ENCODE measurements at places on chromosomes 6 and 20. TPM values are rescaled to one million over a fixed set of nuclear protein-coding genes. Genes with fewer than 3 reads are reported as not detected.

GRCh38 chr20:430091-430999 lies 22.2 kb downstream of the RBCK1 start:
- DNase-seq: no peak

DNA sequence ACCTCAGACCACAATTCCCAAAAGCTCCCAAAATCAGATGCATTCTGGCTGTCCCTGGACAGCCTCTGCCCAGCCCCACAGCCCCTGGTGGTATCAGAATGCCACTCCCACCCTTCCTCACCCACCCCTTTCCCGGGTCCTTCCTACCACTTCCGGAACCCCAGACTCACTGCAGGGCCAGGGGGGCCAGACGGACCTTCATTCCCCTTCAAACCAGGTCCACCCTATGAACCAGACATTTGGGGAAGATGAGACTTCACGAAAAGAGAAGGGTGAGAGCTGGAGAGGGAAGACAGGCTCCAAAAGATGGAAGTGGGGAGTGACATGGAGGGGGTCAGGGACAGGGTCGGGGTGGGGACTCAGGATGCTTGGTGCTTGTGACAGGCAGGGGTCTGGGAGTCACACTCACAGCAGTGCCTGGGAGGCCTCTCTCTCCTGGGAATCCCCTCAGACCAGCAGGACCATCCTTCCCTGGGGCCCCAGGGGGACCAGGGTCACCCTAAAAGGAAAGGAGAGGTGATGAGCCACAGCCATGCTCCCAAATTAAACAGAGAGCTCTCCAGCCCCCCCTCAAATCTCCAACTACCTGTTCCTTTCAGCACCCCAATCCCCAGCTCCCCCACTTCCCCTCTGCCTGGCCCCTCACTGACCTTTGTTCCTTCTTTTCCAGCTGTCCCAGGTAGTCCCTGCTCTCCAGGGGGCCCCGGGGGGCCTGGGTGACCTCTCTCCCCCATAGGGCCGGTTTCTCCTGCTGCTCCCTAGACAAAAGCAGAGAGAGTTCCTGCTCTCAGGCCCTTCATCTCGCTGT lies 20.2 kb downstream of the COL11A2 start:
- no peak for DNase-seq

Gene SPAG4
- 5.7 TPM for total RNA-seq

Gene GLP1R
- not detected for total RNA-seq

GRCh38 chr20:63265891-63266515 lies 6.6 kb upstream of the ARFGAP1 start:
- no peak for DNase-seq

Gene YTHDF1
- 41.2 TPM for total RNA-seq

- DNase-seq: peak; percentile 35
Observed at GRCh38 chr20:52379723-52380336, 188.3 kb upstream of the ZFP64 start.

- DNase-seq: no peak
Observed at GRCh38 chr6:5211492-5211891, 49.3 kb downstream of the LYRM4 start.

- no peak for DNase-seq
Observed at GRCh38 chr6:7697820-7698623, 27.9 kb upstream of the BMP6 start.

DNA sequence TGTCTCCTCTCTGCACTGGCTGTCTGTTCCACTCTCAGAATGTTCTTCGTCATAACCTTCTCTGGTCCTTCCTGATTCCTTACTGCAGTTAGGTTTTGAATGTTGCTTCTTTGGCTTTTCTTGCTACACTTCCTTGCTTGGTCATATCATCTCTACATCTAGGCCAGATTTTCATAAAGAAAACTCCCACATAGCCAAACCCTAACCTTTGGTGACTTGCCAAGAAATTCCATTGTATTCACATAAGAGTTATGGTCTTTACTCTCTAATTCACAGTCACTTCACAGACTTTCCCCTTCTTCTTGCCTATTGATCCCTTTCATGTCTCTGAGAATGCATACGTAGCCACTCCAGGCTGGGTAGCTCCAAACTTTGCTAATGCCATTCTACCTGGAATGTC lies 41.9 kb upstream of the SIM1 start:
- DNase-seq: no peak

Gene KCNK16
- not detected for total RNA-seq

Gene GNRH2
- 1.6 TPM for total RNA-seq

Gene TTBK1
- not detected for total RNA-seq

Gene STMND1
- total RNA-seq: not detected

Gene PAQR8
- 25.7 TPM for total RNA-seq

- DNase-seq: no peak
Observed at GRCh38 chr6:74731931-74732330, 473.9 kb downstream of the COL12A1 start.

- no peak for DNase-seq
Observed at GRCh38 chr6:38775870-38776269, 60.8 kb downstream of the DNAH8 start.

Gene FAM217A
- not detected for total RNA-seq

DNA sequence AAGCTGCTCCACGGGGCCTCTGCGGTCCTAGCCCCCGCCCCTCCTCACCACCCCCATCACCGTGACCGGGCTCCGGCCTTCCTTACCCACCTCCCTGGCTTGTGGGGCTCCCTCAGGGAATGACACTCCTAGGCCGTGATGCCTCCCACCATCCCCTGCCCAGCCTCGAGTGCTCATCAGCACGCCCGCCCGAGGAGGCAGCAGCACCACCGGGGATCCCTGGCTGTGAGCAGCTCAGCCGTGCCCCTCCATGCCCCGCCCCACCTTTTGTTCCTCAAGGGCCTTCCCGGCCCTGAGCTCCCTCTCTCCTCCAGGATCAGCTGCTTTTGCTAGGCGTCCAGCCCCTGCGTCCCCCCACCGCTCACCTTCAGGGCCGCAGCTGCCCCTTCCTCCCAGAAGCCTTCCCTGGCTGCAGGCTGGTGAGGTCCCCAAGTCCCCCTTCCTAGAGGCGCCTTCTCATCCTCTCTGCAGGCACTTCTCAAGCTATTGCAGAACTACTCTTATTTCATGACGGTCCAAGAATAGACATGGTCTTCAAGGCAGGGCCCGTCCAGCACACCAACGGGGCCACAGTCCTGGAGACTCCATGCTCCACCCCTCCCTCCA lies 3.0 kb downstream of the FNDC11 start:
- DNase-seq: no peak

- DNase-seq: no peak
Observed at GRCh38 chr6:44059359-44060346, 67.6 kb downstream of the MRPL14 start.

Gene OVOL2
- not detected for total RNA-seq

GRCh38 chr6:74568861-74569260 lies 637.0 kb downstream of the COL12A1 start:
- no peak for DNase-seq

DNA sequence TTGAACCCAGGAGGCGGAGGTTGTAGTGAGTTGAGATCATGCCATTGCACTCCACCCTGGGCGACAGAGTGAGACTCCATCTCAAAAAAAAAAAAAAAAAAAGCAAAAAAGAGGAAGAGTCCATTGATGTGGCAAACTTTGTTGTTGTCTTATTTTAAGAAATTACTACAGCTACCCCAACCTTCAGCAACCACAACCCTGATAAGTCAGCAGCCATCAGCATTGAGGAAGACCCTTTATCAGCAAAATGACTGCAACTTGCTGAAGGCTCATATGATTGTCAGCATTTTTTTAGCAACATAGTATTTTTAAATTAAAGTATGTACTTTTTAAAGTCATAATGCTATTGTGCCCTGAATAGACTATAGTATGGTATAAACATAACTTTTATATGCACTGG lies 48.8 kb downstream of the ZFP64 start:
- DNase-seq: no peak

DNA sequence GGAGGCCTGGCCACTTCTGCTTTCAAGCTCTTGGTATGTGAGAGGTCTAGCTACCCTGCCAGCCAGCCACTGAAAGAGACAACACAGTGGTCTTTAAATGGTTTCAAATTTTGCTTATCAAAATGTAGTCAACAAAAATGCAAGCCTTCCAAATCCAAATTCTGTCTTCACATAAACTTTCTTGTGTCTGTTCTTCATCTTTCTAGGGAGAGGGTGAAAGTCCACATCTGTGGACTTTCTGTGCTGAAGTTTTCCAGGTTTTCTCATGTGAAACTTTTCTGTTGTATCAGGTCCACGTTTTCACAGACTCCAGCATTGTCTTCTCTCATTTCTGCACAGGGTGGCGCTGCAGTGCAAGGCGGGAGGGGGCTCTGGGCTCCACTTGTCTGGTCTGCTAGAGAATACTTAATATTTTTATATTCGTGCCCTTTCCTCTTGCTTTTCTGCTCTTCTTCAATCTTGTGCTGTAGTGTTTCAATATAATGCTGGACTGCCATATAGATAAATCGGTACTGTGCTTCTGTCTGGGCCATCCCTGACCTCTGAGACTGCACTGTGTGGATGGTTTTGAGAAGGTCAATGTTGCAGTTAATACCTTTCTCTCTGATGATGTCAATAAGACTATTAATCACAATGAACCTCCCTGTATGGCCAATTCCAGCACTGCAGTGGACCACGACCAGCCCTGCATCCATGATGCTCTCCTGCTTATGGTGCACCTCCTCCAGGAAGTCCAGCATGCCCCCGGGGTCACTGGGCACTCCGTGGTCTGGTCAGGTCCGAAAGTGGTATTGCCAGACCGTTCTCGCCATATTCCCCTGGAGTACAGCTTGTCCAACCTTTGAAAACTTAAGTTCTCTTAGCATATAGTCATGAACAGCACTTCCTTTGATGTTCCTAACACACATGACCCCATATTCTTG lies 161.6 kb upstream of the TNFAIP3 start:
- peak; percentile 75 for DNase-seq

- DNase-seq: no peak
Observed at GRCh38 chr20:25126204-25127029, 44.5 kb upstream of the VSX1 start.

Gene SNRPB
- 232 TPM for total RNA-seq

Gene SLC17A1
- total RNA-seq: not detected

DNA sequence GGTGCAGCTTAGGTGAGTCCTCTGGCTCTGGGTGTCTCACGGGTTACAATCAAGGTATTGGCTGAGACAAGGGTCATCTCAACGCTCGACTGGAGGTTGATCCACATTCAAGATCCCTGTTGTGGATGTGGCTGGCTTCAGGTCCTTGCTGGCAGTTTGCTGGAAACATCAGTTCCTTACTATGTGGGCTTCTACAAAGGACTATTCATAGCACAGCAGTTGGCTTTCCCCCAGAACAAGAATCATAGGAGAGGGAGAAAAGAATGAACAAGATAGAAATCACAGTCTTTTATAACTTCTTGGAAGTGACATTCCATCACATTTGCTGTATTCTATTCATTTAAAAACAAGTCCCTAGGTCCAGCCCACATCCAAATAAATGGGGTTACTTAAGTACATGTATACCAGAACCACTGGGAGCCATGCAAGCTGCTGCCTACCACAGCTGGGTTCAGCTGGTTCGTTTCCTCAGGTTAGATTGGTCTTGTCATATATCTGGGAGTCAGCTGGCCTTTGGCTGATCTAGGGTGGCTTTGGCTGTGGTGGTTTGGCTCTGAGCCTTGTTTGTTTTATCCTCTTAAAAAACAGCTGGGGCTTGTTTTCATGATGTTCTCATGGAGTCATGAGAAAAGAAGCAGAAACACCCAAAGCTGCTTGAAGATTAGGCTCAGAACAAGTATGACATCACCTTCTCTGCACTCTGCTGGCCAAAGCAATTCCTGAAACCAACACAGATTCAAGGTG lies 433.2 kb upstream of the SPTLC3 start:
- no peak for DNase-seq

DNA sequence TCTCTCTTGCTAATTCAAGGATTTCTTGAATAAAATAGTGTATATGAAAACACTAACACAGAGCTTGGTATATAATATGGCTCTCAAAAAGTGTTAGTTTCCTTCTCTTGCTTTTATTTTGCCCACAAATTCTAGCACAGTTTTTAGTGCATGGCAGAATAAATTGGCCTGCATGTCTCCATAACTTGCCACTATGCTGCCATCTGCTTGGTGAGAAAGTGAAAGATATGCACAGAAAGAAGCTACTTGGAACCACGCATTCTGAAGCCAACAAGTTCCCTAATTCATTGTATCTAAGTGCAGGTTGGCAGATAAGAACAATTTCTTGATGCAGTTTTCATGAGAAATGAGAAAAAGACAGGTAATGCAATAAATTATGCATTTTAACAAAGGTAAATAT lies 101.2 kb downstream of the EPHA7 start:
- no peak for DNase-seq
